Immature natural killer cell (primary cell): ENCODE measurements at places on chromosomes 2 and 18.

GRCh38 chr2:229492034-229492433, 220.9 kb upstream of the PID1 start:
- DNase-seq, result no peak

DNA sequence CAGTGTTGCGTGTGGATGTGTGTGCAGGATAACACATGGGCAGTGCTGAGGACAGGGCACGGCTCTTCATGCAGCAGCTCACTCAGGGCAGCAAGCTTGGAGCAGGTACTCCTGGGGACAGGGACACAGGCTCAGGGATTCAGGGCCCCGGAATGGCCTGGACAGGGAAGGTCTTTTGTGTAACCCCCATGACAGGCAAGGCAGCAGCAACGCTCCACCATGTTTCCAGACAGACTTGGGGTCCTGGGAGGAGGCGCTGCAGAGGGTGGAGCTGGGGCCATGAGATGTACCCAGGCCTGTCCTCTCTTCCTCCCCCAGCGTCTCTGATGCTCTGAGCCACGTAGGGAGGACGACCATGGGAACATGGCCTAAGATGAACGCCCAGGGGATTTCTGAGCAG, 58.3 kb downstream of the ADNP2 start:
- DNase-seq, result no peak

DNA sequence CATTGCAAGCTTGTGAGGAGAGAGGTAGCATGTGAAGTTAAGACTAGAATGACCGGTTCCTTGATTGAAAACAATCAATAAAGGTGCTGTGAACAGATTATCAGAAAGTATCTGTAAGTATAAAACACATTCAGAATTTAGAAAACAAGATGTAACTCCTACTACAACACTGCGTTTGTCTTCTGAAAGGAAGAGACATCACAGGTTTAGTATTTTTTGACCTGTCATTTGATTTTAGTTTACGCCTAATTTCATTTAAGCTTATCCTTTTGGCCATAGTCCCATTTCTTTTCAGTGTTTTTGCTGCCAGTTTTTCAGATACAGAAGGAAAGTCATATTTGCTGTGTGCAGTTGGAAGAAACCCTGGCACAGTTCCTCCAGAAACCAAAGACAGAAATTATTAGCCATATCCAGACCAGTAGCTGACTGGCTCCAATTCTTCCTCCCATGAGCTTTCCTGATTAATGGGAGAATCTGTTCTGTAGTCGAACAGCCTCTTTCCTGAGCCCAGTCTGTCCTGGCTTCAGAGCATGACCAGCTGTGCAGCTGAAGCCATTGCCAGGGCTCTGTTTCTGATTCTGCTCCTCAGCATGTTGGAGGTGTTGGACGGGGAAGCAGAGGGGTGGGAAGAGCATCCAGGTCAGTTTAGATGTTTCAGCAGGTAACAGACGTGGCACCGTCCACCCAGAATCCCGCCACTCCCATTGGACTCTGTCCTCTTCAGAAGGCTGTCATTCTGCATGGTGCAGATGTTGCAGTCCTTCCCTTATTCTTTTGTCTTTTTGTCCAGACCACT, 61.0 kb downstream of the CRIM1 start:
- no peak for DNase-seq

DNA sequence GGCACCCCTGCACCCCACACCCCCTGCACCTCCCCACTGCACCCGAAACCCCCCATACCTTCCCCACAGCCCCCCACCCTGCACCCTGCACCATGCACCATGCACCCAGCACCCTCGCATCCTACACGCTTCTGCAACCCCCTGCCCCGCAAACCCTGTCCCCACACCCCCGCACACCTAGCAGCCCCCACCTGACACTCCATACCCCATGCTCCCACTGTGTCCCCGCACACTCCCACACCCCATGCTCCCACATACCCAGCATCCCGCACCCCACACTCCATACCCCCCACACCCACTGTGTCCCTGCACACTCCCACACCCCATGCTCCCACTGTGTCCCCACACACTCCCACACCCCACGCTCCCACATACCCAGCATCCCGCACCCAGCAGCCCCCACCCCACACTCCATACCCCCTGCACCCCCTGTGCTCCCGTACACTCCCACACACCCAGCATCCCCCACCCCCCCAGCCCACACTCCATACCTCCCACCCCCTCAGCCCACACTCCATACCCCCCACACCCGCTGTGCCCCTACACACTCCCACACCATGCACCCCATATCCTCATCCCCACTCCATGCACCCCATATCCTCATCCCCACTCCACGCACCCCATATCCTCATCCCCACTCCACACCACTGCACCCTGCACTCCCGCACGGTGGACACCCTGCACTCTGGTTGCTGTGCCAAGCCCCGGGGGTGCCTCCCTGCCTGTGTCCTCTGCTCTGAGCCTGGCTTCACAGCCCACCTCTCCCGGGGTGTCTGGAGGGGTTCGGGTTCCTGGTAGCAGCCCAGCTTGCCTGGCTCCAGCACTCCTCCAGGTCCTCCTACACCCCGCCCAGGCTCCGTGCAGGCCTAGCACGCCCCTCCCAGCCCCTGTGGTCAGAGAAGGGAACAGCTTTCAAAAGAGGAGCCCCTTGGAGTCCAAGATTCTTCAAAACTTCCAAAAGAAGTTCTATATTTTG, 93.9 kb upstream of the CTDP1 start:
- DNase-seq, result no peak

GRCh38 chr18:5106730-5107129, 90.3 kb downstream of the AKAIN1 start:
- no peak for DNase-seq

DNA sequence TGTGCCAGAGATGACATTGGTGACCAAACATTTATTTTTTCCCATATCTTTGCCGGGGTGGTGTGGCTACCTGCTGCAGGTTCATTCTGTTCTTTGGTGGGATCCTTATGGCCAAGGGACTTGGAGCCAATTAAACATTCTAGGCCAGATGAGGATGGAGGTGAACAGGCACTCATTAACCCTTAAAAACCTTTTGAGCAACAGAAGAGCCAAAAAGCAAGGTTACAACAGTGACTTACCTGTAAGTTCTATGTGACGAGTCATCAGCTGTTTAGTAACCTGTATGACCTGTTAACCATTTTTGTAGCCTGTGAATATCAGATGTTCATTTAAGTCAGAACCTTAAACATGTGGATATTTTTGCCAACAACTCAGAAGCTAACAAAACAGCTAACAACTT, 105.6 kb downstream of the XRCC5 start:
- DNase-seq, result no peak

- DNase-seq, result no peak
Observed at GRCh38 chr2:226354434-226354833, 445.2 kb downstream of the IRS1 start.

DNA sequence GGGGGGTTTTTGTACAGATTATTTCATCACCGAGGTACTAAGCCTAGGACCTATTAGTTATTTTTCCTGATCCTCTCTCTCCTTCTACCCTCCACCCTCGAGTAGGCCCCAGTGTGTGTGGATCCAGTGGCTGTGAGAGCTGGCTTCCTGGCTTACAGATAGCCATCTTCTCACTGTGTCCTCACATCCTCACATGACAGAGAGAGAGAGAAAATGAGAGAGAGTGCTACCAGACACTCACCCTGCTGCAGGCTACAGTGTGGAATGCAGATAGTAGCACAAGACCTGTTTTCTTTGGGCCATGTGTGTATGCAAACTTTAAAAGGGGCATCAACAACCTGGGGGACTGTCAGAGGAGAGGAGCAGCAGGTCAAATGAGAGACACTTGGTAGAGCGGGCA, 9.5 kb downstream of the KCNK3 start:
- no peak for DNase-seq

DNA sequence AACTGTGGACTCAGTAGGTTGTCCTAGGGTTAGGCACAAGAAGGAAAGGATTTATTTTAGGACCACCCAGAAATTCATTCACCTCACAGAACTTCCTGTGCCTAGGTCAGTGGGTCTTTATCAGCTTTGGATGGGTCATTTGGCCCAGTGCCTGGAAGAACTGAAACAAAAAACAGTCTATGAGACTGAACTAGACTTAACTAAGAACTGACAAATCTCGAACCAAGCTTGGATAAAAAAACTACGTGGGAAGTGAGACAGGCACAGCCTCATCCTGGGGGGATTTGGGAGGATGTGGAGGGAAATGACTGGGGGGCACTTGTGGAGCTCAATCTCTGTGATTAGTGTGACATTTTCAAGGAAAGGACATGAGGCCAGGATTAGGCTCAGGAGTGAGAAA, 2.3 kb upstream of the OST4 start:
- DNase-seq, result no peak

GRCh38 chr18:30271716-30272115, 770.8 kb downstream of the DSC3 start:
- no peak for DNase-seq

DNA sequence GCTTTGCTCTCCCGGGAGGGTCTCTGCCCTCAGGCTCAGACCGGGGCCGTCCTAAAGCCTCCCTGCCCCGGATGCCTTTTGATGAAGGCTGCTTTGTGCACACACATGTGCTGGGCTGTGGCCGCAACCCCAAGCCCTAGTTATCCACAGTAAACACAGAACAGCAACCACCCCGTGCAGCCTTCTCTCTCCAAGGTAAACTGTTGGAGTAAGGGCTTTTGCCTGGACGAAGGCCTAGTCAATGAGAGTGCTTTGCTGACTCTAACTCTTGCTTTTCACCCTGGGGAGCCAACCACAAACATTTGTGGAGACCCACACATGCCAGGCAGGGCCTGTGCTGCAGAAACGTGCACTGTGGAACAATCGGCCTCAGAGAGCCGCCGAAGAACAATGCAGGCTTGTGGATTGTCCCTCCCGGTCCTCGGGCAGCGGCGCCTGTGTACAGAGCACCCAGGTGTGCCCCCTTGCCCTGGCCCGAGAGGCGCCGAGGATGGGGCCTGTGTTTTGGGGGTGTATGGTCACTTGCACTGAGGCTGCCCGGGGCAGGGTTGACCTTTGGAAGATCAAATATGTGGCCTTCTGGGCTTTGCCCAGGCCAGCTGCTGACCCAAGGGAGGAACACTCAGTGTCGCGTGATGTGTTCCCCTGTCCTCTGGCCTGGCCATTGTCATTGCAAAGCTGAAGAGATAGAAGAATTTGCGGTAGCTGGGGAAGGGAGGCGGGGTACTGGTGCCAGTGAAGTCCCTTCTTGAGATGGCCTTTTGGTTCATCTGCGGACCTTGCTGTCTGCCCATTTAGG, 37.0 kb downstream of the CTIF start:
- no peak for DNase-seq

- DNase-seq, result no peak
Observed at GRCh38 chr18:44766450-44766849, 85.8 kb downstream of the SETBP1 start.

- no peak for DNase-seq
Observed at GRCh38 chr2:33029926-33030325, 83.2 kb downstream of the LTBP1 start.

GRCh38 chr2:120343433-120344105, 2.4 kb upstream of the INHBB start:
- DNase-seq, result peak; percentile 19

GRCh38 chr2:21420553-21421335, 297.0 kb downstream of the TDRD15 start:
- DNase-seq, result no peak

DNA sequence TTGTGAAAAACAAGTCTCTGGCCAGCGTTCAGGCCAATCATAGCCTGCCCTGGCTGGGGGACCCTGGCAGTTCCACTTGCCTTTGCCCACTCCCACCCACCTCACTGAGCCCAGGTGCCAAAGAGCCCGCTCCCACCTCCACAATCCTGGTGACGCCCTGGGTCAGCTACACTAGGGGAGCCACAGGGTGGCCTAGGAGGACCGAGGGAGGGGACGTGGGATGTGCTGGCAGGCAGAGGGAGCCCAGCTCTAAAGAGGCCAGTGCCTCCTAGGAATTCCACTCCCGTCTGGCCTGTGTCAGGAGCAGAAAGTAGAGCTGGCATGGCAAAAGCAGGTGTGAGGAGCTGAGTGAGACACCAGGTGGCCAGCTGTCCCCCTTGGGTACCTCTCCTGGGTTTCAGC, 49.3 kb downstream of the TNS1 start:
- no peak for DNase-seq

- DNase-seq, result no peak
Observed at GRCh38 chr2:178478130-178478438, 316 bp downstream of the FKBP7 start.

GRCh38 chr2:107719836-107720235, 106.9 kb upstream of the RGPD4 start:
- DNase-seq, result no peak

DNA sequence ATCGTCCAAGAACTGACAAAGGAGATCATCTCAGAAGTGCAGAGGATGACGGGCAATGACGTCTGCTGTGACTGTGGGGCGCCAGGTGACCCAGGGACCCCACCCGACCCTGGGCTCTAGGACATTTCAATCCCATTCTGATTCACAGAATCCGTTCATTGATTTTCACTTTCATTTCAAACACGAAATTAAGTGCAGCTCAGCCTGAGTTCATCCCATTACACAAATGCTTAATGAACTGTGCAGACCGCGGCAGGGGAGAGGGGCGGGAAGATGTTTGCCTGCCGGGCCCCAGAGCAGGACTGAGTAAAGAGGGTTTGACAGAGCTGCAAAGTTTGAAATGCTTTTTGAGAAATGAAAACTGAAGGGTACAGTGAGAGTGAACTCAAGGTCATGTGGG, 67.1 kb downstream of the ITGB1BP1 start:
- no peak for DNase-seq

DNA sequence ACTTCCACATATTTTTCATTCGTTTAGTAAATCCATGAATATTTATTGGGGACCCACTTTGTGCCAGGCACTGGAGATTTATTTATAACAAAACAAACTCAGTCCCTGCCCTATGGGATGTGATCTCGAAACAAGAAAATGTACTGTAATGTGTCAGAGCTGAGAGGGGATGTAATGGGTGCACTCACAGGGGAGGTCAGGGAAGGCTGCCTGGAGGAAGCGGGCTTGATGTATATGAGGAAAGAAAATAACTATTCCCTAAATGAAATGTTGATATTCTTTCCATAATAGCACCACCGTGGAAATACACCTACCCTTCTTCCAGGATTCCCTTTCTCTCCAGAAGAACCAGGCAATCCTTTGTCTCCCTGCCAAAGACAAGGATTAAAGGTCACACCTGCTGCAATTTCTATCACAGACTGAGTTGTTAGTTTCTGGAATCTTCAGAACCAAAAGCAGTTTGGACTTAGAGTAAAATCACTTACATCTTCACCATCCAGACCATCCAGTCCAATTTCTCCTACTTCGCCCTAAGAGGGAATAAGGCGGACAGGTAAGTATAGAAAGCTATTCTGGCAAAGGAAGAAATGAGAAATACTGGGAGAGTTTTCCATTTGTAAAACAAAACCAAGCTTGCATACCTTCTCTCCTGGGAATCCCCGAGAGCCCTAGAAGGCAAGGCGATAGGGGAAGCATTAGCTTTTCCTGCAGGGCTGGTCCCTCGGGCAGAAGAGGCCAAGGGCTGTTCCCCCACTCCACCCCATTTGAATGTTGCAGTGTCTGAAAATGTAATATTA, 55.0 kb downstream of the COL6A3 start:
- DNase-seq, result no peak

GRCh38 chr2:171939743-171940071, 17.4 kb downstream of the HAT1 start:
- DNase-seq, result peak; percentile 8
